Neural crest cell (in vitro differentiated cells): ENCODE measurements at places on chromosomes 1 and 21.

GRCh38 chr1:14367451-14367850, 231.0 kb upstream of the KAZN start:
- DNase-seq = no peak

- no peak for DNase-seq
These were observed 11.7 kb downstream of the DSCAM start for GRCh38 chr21:40835184-40835694.

DNA sequence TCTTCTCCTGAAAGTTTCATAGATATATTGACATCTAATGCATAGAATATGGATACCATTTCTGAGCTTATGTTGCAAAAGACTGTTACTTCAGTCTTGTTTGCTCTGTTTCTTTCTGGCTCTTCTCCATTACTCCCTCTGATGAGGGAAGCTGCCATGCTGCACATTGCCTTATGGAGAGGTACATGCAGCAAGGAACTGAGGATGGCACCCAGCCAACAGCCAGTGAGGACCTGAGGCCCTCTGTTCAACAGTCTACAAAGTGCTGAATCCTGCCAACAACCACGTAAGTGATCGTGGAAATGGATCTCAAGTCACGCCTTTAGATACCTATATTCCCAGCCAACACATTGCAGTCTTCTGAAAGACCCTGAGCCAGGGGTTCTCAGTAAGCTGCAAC, 66.6 kb upstream of the ADAMTS5 start:
- no peak for DNase-seq

- no peak for DNase-seq
These were observed 13.1 kb downstream of the KCND3 start for GRCh38 chr1:111976332-111976731.

GRCh38 chr21:42433946-42434551, 30.3 kb downstream of the UBASH3A start:
- DNase-seq = no peak

DNA sequence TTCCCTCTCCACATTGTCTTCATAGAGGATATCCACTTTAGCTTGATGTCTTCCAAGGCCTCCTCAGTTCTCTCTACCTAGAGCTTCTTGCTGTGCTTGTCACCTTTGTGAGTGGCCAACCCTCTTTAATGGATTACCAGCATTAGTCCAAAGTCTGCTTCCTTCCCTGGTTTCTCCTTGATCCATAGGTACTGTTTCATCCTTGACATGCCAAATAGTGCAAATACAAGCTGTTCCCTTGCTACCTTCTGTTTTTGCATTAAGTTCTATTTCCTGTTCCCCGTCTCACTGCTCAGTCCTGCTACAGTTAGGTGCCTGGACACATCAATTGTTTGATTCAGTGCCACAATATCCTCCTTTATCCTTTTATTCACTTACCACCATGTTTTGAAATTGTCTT, 19.2 kb downstream of the MAST2 start:
- no peak for DNase-seq

GRCh38 chr1:48869116-48869893, 92.6 kb upstream of the BEND5 start:
- no peak for DNase-seq

DNA sequence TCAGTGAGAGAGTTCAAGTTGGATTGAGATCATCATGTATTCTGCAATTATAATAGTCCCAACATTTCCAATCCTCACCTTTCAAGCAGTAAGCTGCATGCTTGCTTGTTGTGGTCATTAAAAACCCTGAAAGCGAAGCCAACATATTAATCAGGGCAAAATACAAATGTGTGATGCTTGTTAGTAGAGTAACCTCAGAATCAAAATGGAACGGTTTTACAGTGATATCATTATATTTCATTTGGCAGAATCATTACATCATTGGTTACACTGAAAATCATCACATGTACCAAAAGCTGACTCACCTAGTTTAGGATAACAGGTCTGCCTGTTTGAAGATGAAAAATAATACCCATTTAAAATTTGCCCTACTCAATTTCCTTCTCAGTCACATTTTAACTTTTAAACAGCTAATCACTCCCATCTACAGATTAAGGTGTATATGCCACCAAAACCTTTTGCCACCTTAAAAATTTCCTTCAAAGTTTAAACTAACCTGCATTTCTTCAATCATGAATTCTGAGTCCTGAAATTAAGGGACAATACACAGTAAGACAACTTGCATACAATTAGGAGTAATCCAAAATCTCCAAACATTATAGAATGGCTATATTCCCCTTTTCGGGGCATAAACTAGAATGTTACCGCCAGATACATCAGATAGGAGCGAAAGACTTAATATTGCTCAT, 3.5 kb downstream of the GAS5 start:
- DNase-seq = no peak

- DNase-seq = no peak
These were observed 26.4 kb upstream of the BTG2 start for GRCh38 chr1:203278885-203279406.

- no peak for DNase-seq
These were observed 106.9 kb upstream of the F3 start for GRCh38 chr1:94648225-94649007.

GRCh38 chr21:42112857-42113256, 41.7 kb downstream of the UMODL1 start:
- DNase-seq = no peak

DNA sequence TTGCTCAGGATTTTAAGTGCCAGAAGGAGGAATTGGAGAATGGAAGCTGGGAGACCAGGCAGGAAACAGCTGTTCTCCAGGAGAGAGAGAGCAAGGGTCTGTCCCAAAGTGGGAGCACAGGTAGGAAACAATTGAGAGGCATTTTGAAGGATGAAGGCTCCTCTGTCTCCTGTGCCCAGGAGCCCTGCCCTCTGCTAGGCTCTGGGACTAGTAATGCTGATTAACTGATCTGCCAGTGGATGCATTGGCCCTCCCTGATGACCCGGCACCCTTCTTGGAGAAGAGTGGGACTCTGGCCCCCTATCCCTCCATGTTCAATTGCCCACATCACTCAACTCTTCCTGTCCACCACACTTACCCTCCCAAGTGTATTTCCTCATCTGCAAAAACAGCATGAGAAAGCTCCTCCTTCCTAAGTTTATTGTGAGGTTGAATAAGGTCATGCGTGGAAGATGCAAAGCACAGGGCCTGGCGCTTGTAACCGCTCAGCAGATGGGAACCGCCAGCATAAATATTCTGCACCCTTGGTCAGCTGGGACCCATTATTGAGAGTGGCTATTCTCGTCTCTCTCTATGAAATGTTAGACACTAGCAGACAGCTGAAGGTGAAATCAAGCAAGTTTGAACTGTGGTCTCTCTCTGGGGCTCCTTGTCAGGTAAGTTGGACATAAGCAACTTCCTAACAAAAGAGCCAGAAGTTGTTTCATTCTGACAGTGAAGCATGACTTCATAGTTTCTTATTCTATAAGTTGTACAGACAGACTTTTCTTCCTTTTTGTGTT, 63.0 kb upstream of the ANGPTL1 start:
- no peak for DNase-seq

- no peak for DNase-seq
These were observed 254.9 kb downstream of the RHOU start for GRCh38 chr1:228989992-228990827.

- peak; percentile 32 for DNase-seq
These were observed 610 bp downstream of the SCYL3 start for GRCh38 chr1:169892927-169893644.

- no peak for DNase-seq
These were observed 56.7 kb upstream of the USP1 start for GRCh38 chr1:62380181-62380580.

- DNase-seq = no peak
These were observed 131.3 kb downstream of the BACH1 start for GRCh38 chr21:29430030-29430429.

GRCh38 chr1:221487781-221488524, 253.9 kb downstream of the DUSP10 start:
- DNase-seq = no peak

DNA sequence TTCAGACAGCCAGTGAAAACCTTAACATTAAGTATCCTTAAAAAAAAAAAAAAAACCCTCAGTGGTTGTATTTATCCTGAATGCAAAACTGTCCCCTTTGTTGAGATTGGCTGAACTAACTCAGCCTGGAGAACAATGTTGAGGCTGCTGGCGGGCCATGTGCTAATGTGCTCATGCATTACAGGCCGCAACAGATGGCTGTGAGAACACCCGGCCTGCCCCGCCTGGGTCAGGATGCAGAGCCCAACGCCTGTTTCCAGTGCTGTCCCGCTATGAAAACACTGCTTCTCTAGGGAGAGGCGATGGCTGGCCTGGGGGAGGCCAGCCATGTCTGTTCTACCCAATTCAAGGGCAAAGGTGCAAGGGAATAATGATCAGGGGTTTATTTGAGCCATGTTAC, 13.8 kb downstream of the OLIG2 start:
- no peak for DNase-seq

DNA sequence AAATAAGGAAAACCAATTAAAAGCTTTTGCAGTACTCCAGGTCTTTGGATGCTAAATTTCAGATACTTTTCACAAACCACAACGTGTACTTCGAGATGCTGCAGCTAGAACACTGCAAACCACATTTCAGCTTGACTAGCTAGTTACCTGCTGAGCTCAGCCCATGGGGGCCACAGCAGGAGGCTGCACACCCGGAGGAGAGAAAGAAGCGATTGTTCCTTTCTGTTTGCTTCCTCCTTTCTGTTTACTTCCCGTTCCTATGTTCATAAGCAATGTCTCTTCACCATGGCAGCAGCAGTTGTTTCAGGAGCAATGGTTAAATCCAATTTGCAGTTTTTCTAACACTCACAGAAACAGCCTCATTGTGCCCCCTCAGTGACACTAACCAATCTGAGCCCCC, 225.6 kb upstream of the FGGY start:
- no peak for DNase-seq

- no peak for DNase-seq
These were observed 506.3 kb downstream of the LMO4 start for GRCh38 chr1:87834941-87835340.

- no peak for DNase-seq
These were observed 144.7 kb downstream of the GRIK3 start for GRCh38 chr1:36889478-36890226.

DNA sequence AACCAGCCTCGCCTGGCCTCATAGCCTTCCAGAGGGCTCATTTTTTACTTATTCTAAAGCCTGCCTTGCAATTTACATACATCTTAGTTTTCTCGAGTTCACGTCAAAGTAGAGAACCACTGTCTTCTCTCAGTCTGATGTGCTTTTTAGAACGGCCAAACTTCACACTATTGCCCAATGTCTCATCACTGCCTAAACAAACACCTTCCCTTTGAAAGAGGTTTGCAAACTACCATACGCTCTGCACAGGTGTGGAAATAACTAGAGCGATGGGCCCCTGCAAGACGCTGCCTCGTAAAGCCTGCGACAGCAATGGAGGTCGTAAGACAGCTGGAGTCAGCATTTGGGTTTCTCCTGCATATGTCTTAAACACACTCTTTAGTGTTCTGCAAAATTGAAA, 22.6 kb downstream of the PRDM15 start:
- DNase-seq = no peak

DNA sequence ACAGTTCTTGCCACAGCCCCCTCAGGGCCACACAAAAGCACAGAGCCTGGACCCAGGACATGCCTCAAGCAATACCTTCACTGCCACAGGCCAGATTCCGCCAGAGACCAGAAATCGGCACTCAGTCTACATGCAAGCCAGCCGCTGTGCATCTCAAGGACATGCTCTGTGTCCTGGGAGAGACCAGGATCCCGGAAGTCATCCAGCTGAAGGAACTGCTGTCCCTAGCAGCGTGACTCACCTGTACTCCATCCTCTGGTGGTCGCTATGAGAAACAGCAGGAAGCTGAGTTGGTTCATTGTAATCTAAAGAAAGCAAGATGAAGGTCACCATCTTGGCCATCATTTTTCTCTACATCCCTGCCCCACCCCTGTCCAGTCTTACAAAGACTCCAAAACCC, 401 bp downstream of the ITLN1 start:
- DNase-seq = no peak

DNA sequence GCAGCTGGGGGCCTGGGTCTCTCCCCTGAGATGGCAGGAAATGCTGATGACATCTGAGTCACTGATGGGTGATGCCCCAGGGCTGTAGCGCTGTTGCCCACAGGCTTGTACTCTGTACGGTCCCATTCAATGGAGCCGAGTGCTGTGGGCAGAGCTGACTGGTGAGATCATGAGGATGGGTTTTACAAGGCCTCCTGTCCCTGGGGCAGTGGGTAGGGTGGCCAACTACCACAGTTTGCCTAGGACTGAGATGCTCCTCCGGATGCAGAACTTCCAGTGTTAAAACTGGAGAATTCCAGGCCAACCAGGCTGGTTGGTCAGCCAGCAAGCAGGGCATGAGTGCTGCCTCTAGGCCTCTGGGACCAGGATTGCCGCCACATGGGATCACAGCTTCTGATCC, 9.2 kb downstream of the PHLDA3 start:
- no peak for DNase-seq

DNA sequence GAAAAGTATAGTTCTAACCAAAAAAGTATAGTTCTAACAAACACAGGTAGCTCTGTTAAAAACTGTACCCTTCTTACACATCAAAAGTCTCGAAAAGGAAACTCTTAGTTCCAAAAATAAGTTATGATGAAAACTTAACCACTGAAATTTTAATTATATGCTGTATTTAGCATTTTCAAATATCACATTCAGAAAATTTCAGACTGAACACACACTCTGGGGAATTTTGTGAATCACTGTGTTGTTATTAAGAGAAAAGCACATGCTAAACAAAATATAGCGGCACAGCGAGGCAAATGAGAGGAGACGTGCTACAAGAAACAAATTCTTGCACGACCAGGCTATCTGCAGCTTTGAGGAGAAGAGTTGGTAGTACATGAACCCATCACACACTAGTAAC, 30.4 kb downstream of the VAV3 start:
- no peak for DNase-seq

- no peak for DNase-seq
These were observed 70.9 kb downstream of the ITPKB start for GRCh38 chr1:226668173-226668560.

GRCh38 chr1:194252199-194252598, 1065.8 kb upstream of the B3GALT2 start:
- no peak for DNase-seq

- no peak for DNase-seq
These were observed 260.9 kb downstream of the LTN1 start for GRCh38 chr21:28731700-28732321.

GRCh38 chr1:245067257-245067656, 87.5 kb upstream of the KIF26B start:
- no peak for DNase-seq
